HT-29 (cell line): ENCODE measurements at places on chromosomes 7 and 10. TPM values are rescaled to one million over a fixed set of nuclear protein-coding genes. Genes with fewer than 3 reads are reported as not detected.

- no peak for DNase-seq
Observed at GRCh38 chr10:7410862-7411670, at the start of gene SFMBT2. Gene SFMBT2 (minus strand): TSS chr10:7411034. CDS start chr10:7381898, 29,136 bp downstream.

DNA sequence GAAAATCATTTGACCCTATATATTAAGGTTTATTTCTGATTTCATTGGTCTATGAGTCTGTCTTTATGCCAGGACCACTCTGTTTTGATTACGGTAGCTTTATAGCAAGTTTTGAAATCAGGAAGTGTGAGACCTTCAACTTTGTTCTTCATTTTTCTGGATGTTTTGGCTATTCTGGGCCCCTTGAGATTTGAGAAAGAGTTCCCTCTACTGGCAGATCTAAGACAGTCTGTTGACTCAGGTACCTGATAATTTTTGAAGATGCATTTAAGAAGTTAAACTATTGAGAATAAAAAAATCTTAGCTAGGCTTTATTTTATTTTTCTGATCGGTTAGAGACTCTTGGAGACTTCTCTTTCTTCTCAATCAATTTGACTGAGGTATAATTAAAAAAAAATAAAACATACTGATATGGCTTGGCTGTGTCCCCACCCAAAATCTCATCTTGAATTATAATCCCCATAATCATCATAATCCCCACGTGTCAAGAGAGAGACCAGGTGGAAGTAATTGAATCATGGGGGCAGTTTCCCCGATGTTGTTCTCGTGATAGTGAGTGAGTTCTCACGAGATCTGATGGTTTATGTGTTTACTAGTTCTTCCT is 209.2 kb downstream of the SNX10 start:
- peak; percentile 42 for DNase-seq

GRCh38 chr10:48813291-48813690 is 126.3 kb downstream of the LRRC18 start:
- no peak for DNase-seq

GRCh38 chr7:14626076-14626475 is 276.5 kb downstream of the DGKB start:
- no peak for DNase-seq

DNA sequence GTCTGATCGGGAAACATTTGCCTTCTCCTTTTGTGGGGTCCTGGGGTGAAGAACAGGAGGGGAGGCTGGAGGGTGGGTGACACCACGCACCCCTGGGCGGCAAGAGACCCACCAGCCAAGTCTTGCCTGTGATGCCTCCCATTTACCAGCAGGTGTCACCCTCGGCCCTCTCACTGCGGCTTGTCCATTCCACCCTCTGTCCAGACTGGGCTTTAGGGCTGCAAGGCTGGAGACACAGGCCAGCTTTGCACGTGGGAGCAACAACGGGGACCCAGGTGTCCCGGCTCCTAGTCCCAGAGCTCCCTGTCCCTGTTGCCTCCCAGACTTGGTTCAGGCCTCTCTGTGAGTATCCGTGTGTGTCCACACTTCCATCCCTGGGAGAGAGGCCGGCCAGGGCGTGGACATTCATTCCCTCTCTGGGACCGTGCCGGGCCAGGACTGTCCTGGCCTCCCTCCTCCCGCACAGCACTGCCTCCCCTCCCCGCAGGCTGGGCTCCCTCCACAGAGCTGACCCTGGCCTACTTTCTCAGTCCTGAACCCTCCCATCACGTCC is 36.2 kb upstream of the GTF2IRD1 start:
- peak; percentile 94 for DNase-seq

- no peak for DNase-seq
Observed at GRCh38 chr7:87336136-87336535, 9.3 kb upstream of the CROT start.

DNA sequence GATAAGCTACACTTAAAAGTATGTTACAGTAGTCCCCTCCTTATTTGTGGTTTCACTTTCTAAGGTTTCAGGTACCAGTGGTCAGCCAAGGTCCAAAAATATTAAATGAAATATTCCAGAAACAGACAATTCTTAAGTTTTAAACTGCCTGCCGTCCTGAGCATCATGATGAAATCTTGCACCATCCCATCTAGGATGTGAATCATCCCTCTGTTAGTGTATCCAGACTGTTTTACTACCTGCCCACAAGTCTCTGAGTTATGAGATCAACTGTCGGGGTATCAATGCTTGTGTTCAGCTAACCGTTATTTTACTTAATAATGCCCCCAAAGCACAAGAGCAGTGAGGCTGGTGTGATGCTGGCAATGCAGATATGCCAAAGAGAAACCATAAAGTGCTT is 11.4 kb downstream of the KDM7A start:
- no peak for DNase-seq

The MKI67 gene
- 49.8 and 66.9 TPM in 2 replicates for total RNA-seq

The HABP2 gene
- not detected in 2 replicates for total RNA-seq

The C10orf143 gene
- total RNA-seq, result 0.91 TPM in 1 of 2 replicates, not detected in the other

The CCL24 gene
- total RNA-seq, result not detected in 2 replicates

The ZNF775 gene
- total RNA-seq, result 9.9 and 10.7 TPM in 2 replicates
